CD4-positive, alpha-beta T cell (primary cell): ENCODE measurements at places on chromosomes 7 and 10.
A peak's percentile ranks its signal among the peaks of the same experiment; 100 is the strongest.

GRCh38 chr7:158956805-158957509 is 100.6 kb downstream of the DYNC2I1 start:
- DNase-seq, result no peak

GRCh38 chr10:96229568-96230030 is 41.8 kb downstream of the BLNK start:
- peak; percentile 61 for DNase-seq

GRCh38 chr7:78487464-78487863 is 688.9 kb downstream of the PHTF2 start:
- no peak for DNase-seq

- no peak for DNase-seq
Measured at GRCh38 chr7:33210958-33211357, 81.6 kb downstream of the BBS9 start.

DNA sequence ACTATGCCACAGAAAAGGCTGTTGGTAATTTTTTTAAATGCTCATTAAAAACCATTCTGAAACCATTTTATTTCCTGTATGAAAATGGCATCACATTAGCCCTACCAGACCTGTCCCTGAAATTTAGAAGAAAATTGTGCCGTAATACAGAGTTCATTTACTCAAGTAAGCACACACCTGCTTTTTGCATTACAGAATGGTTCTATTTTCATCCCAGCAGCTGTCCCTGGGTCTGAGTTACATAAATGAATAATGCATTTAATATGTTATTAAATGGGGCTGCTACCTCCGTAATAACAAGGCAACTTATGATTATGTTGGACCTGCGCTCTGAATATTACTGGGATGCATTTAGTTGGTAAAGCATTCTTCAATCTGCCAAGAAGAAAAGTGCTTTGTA is 508.9 kb downstream of the SORCS1 start:
- no peak for DNase-seq

GRCh38 chr7:111091593-111092358 is 849 bp downstream of the LRRN3 start:
- no peak for DNase-seq

GRCh38 chr7:66958538-66959350 is 36.6 kb downstream of the SBDS start:
- DNase-seq, result no peak
